Suppressor macrophage treated with lipopolysaccharide for 4 hours (primary cell): ENCODE measurements at places on chromosomes 4 and X.
A peak's percentile ranks its signal among the peaks of the same experiment; 100 is the strongest.

GRCh38 chr4:30825008-30825770, 105.0 kb downstream of the PCDH7 start:
- DNase-seq = no peak

GRCh38 chr4:78951862-78952472, 12.7 kb upstream of the PAQR3 start:
- DNase-seq = peak; percentile 59

- DNase-seq = no peak
Measured at GRCh38 chrX:30008031-30008430, 207.3 kb upstream of the MAGEB2 start.

- no peak for DNase-seq
Measured at GRCh38 chr4:67207941-67208441, 337.3 kb downstream of the CENPC start.

GRCh38 chr4:23855912-23856605, 33.8 kb downstream of the PPARGC1A start:
- DNase-seq = no peak

DNA sequence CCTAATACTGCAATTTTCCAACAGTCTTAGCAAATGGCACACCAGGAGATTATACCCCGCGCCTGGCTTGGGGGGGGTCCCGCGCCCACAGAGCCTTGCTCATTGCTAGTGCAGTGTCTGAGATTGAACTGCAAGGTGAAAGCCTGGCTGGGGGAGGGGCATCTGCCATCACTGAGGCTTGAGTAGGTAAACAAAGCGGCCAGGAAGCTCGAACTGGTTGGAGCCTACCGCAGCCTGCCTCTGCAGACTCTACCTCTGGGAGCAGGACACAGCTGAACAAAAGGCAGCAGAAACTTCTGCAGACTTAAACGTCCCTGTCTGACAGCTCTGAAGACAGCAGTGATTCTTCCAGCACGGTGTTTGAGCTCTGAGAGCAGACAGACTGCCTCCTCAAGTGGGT, 172.8 kb upstream of the NAP1L5 start:
- no peak for DNase-seq

GRCh38 chrX:41862562-41863184, 60.7 kb downstream of the CASK start:
- no peak for DNase-seq

GRCh38 chr4:74353858-74354257, 11.1 kb upstream of the EREG start:
- DNase-seq = no peak

- no peak for DNase-seq
Measured at GRCh38 chr4:93178279-93178678, 650.3 kb upstream of the ATOH1 start.

DNA sequence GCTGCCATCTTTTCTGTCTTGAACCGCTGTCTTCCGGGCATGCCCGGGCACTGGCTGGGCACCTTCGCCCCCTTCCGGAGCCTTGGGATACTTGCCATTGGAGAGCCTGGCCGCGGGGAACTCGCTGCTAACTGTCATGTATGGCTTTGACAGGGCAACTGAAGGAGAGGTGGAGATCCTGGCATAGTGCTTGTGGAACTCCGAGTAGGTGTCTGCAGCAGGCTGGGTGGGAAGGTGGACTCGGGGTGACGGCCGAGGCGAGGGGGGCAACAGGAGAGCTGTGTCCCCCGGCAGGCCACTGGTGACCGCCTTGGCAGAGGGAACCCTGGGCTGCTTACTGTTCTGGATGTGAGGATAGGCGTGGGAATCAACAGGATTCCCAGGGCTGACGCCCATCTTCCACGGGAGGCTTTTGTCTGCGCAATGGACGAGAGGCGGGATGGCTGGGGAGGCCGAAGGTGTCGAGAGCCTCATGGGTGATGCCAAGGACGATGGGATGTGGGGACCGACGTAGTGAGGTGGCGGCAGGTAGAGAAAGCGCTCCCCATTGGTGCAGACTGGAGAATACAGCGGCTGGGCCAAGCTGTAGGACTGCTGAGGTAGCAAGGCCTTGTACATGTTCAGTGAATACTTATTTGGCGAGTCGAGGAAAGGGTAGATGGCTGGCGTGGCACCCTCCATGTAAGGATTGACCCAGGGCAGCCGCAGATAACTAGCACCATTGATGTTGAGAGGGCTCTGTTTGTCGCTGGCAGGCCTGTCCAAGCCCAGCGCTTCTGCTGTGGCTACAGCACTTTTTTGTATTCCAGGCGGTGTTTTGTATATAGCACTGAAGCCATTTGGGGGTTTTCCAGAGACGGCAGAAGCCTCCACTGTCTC, 23.4 kb downstream of the BCOR start:
- DNase-seq = no peak

GRCh38 chr4:115433491-115433890, 320.1 kb upstream of the NDST4 start:
- DNase-seq = no peak
